ENCODE measurements at places on chromosomes 1 and 21.

GRCh38 chr1:217561446-217561845 is 69.4 kb downstream of the GPATCH2 start:
- no peak for DNase-seq

DNA sequence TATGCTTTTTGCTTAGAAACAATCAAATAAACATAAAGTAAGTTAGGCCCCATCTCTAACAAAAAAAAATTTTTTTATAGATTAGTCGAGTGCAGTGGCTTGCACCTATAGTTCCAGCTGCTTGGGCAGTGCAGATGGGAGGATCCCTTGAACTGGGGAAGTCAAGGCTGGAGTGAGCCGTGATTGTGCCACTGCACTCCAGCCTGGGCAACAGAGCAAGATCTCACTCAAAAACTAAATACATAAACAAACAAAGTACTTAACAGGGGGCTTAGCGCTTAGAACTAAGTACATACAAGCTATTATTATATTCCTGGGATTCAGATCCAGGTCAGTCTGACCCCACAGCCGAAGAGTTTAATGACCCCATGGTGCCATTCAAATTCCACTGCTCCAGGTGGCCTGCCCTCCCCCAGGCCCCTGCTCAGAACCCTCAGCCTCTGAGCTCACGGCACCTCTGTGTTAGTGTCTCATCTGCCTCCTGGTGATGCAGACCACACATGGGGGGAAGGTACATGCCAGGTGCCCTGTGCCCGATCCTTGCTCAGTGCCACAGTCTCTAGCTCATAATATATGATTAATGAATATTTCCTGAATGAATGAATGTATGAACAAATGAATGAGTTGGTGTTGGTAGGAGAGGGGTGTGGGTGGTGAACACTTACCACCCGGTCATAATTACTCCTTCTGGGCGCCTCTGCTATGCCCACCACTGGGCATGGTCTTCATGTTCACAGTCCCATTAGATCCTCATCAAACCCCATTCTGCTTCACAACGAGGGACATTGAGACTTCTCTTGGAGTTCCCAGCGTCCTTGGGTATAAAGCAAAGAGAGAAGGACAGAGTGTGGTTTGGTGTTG is 14.6 kb downstream of the NCMAP start:
- no peak for DNase-seq

- no peak for DNase-seq
Observed at GRCh38 chr1:119646521-119647227, 1.4 kb downstream of the ZNF697 start.

DNA sequence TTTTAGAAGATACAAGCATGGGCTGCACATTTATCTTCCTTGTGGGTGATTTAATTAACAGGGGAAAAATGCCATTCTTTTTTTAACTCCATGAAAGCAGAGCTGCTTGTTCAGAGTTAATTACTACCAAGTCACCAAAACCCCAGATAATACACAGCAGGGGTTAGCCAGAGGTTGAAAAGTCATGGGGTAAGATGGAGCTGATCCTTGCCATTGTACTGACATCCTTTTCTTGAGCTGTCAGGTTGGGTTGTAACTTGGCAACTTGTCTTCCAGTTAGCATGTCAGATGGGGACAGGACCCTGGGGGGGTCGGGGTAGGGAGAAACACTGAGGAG is 257.2 kb upstream of the HOOK1 start:
- DNase-seq: no peak

DNA sequence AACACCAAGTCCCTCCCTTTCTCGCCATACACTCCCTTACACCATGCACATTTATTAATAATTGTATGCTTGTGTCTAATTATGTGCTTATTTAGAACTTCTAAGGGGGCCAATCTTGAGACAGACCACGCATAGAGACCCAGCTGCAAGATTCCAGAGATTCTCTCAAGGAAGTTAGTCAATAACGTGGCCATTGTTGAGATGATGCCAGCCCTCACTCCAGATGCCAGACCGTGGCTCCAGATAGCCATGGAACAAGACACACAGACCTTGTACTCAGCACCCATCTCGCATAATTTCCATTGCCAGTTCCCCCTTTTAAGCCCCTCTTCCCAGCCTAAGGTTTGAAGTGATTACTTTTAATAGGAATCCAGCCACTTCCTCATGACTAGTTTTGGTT is 62.4 kb downstream of the DIRAS3 start:
- DNase-seq: no peak

DNA sequence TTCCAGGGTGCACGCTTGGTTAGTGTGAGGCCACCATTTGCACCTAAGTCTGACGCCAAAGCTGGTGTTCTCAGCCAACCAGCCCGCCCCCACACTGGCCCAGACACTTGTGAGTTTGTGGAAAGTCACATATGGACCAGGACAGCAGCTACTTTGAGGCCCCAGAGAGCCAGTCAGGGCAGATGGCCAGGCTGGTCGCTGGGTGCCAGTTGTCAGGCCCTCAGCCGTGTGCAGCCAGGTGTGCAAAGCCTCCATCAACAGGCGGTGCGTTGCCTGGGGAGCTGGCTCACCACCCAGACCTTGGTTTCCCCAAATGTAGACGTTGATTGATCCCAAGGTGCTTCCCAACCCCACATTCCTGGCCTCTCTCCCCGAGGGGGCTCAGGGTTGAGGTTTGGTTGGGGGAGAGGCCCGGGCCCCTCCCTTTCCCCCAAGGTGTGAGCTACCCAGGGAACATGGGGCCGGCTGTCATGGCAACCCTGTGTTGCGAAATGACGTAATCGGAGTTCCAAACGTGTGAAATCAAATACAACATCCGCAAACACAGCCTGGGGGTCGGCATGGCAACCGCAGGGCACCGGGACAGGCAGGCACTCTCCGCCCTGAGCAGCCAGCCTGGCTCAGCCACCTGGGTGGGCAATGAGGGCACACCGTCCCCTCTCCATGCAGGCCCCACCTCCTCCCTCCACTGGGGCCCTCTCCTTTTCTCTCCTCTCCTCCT is 42.2 kb upstream of the WNT4 start:
- DNase-seq: no peak
